ENCODE measurements at places on chromosomes 12 and 14.

- no peak for DNase-seq
These were observed 127.4 kb downstream of the MGST1 start for GRCh38 chr12:16474801-16475200.

GRCh38 chr14:106737021-106737420 is 1210.6 kb downstream of the TMEM121 start:
- no peak for DNase-seq

- DNase-seq, result no peak
These were observed 60.0 kb upstream of the PNMA1 start for GRCh38 chr14:73774241-73774570.

DNA sequence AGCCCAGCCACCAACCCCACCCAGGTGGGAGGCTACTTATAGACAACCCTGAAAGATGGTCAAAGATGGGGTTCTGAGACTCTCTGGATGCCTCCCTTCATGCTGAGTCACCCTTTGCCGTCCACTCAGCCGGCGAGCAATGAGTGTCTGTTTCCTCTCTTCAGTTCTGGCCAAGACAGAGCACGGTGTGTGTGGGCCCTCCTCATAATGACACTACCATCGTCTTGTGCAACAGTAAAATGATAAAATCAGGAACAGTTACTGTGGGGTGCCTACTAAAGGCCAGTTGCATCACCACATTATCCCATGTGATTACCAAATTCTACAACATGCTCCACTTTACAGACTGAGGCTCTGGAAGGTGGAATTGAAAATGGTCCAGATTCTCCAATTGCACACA is 7.0 kb upstream of the BDKRB1 start:
- peak; percentile 90 for DNase-seq

DNA sequence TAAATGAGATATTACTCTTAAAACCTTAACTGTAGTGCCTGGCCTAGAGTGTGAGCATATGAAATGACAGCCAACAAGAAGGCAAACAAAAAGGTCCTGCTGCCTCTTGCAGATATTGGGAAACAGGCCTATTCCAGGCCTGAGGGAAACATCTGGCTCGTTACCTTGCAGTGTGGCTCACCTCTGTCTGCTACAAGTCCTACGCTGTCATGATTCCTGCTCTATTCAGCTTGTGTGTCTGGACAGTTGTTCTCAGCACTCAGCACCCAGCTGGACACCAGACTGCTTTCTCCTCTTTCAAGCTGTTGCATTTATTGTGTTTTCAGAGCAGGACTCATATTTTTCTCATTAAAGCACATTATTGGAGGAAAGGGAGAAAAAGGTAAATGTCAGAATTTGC is 113.5 kb downstream of the TMTC2 start:
- peak; percentile 4 for DNase-seq

DNA sequence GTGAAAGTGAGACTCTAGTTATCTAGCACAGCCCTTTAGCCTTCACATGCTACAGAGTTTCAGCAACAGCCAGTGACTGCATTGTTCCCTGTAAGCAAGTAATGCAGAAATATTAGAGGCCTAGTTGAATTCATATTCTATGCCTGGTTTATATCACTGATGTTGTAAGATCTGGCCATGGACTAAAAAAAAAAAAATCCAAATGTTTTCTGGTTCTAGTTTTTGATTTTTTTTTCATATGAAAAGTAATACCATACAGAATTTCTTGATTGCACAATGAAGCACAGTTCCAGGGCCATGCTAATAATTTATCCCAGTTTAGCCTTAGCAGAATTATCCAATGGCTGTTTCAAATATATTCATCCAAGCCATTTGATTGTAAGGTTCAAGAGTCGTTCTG is 341.5 kb upstream of the DDHD1 start:
- no peak for DNase-seq

GRCh38 chr12:83841620-83842019 is 1071.0 kb downstream of the SLC6A15 start:
- no peak for DNase-seq
